ENCODE measurements at places on chromosomes 4 and X.

DNA sequence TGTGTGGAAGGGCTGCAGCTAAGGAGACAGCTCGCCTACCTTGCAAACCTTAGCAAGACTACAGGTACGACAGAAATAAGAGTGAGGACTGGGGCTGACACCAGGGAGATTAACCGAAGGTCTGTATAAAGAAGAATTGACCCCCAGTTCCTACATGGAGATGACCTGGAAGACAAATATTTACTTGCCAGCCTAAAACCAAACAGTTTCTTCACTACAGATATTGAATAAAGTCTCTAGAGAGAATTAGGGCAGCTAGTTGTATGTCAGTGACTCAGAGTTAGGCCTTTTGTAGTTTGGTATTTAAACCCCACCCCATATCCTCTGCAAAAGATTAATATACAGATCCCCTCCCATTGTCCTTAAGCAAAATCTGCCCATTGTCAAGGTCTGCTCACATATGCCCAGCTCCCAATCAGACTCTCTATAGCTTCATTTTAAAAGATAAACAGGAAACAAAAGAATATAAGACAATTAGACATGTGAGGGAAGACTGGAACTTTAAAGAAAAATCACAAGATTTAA, 28.1 kb upstream of the FRMPD3 start:
- no peak for DNase-seq

- DNase-seq, result no peak
These were observed 333.8 kb downstream of the DMD start for GRCh38 chrX:32877592-32877991.

DNA sequence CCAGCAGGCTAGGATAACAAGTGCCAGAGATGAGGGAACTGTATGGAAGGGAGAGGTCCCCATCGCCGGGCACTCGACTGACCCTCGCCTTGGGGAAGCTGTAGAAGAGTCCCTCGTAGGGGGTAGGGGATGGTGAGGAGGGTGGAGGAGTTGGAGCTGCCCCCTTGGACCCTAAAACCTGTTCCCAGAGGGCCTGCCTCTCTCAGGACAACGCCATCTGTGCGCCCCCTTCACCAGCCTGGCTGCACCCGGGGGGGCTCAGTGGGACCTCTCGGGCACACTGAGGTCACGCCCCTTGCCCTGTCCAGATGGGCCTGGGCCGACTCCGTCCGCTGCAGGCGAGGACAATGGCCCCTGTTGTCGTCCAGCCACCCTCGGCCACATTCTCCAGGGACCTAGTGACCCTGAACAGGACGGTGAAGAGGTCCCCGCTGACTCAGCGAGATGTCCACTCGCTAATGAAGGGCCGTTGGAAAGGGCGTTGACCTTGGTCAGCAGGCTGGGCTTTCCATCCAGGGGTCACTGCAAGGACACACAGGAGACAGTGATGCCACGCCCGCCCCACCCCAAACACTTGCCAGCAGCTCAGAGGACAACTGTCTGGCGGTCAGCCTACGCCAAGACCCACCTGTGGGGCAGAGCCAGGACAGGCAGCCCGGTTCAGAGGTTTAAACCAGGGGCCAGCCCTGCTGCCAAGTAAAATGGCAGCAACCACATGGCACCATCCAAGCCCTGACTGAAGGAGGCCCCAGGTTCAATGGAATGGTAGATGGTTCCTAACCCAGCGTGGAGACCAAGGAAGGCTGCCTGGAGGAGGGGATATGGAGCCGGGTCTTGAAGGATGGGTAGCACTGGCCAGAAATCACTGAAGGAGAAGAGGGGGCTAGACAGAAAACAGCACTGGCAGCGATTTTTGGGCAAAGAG, 51.2 kb downstream of the HMX1 start:
- DNase-seq, result no peak

DNA sequence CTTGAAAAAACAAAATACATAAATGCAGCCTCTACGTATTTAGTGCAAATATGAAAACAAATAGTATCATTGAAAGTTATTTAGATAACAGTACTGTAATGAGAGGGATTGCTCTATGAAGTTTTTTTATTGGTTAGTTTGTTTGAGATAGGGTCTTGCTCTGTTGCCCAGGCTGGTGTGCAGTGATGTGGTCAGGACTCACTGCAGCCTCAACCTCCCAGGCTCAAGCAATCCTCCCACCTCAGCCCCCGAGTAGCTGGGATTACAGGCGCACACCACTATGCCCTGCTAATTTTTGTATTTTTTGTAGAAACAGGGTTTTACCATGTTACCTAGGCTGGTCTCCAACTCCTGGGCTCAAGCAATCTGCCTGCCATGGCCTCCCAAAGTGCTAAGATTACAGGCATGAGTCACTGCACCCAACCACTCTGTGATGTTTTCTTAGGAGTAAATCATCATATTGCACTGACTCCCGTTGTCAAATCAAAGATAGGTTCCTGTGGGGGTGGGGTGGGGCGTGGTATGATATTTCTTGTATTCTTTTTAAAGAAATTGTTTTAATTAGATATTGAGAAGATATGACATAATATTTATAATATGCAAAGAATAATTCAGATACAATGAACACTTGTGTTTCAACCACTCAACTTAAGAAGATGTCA, 75.8 kb downstream of the ATG4A start:
- no peak for DNase-seq

DNA sequence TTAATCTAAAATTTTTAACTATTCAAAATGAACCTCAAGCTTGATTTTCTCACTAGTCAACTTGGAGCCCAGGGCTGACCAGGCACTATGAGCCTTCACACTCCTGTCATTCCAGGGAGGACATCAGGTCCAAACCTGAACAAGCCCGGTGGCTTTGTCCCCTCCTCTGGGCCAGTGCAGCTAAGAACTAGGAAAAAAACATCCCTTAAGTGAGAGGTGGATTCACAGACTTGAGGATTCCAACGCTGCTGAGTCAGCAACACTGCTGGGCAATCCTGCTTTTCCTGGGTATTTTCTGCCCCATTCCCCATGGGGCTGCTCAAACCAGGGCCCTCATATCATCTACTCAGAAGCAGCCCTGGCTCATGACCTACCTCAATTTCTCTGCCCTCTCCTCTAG, 4.0 kb downstream of the RNF212 start:
- DNase-seq, result no peak

DNA sequence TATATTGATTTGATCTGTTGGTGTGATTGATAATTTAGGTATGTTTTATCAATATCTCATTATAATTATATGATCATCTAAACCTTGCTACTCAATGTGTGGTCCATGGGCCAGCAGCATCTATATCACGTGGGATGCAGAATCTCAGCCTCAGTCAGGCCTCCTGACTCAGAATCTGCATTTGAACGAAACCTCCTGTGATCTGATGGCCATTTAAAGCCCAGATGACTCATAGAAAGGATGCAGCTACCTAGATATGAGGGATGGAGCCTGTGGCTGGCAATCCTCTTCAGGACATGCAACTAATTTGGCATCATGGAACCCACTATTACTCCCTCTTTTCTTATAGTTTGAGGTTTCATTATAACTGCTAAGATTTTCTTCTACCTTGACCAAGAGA, 11.3 kb upstream of the CHRNA9 start:
- DNase-seq, result no peak

DNA sequence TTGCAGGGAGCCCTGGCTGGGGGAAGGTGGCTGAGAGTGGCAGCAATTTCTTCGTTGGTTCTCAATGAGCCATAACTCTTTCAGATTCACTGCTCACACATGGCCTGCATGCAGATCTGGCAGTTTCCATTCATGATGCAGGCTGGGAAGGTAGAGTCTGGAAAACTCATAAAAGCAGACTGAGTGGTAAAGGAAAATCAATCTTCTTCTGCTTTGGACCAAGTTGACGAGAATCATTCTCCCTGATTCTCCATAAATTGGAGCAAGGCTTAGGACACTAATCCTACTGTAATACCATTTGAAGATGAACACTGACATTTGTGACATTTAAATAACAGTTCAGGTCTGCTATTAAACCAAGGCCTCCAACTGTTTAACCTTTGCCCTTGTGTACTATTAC, 35.3 kb upstream of the HAND2 start:
- DNase-seq, result no peak

GRCh38 chr4:65624651-65625050, 45.6 kb downstream of the EPHA5 start:
- no peak for DNase-seq

Measured in GM19239 (cell line).